PC-3 (cell line): ENCODE measurements at places on chromosomes 7 and 10. TPM values are rescaled to one million over a fixed set of nuclear protein-coding genes. Genes with fewer than 3 reads are reported as not detected.

GRCh38 chr7:7185371-7185989 lies 3.1 kb downstream of the C1GALT1 start:
- no peak overlapping the region for H3K4me3 ChIP-seq
- no peaks in the 10 kb centered on the region for H3K27me3 ChIP-seq
- H3K27ac ChIP-seq, result no peak overlapping the region
- no peaks in the 10 kb centered on the region for H3K36me3 ChIP-seq

DNA sequence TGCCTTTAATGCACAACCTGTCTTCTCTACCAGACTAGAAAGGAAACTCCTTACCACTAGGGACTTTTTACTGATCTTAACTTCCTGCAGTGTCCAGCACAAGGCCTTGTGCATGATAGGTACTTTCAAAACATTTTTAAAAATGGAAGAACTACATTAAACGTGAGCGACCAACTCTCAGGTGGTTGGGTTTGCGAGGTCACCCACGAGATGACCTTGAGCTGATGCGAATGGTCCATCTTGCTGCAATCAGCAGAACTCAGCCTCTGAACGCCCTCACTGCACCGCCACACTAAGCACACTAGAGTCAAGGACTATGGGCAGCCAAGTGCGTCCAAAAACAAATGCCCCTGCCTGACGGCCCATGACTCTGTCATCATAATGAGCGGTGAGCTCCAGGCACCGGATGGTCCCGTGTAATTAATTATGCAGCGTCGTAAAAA lies 34.9 kb upstream of the PTF1A start:
- no peaks in the 10 kb centered on the region; the same call in 1 of the 2 replicates for H3K36me3 ChIP-seq
- DNase-seq, result no peak
- no peak overlapping the region for H3K4me3 ChIP-seq
- H3K27ac ChIP-seq, result no peak overlapping the region

GRCh38 chr10:101485681-101486554 lies 102.1 kb downstream of the POLL start:
- no peak overlapping the region for H3K27ac ChIP-seq
- no peaks in the 10 kb centered on the region for H3K27me3 ChIP-seq
- DNase-seq, result no peak
- H3K4me3 ChIP-seq, result no peak overlapping the region
- H3K4me1 ChIP-seq, result 0 out of 2 replicates have a peak, but pooled peaks cover 4% of the 10 kb centered on the region

DNA sequence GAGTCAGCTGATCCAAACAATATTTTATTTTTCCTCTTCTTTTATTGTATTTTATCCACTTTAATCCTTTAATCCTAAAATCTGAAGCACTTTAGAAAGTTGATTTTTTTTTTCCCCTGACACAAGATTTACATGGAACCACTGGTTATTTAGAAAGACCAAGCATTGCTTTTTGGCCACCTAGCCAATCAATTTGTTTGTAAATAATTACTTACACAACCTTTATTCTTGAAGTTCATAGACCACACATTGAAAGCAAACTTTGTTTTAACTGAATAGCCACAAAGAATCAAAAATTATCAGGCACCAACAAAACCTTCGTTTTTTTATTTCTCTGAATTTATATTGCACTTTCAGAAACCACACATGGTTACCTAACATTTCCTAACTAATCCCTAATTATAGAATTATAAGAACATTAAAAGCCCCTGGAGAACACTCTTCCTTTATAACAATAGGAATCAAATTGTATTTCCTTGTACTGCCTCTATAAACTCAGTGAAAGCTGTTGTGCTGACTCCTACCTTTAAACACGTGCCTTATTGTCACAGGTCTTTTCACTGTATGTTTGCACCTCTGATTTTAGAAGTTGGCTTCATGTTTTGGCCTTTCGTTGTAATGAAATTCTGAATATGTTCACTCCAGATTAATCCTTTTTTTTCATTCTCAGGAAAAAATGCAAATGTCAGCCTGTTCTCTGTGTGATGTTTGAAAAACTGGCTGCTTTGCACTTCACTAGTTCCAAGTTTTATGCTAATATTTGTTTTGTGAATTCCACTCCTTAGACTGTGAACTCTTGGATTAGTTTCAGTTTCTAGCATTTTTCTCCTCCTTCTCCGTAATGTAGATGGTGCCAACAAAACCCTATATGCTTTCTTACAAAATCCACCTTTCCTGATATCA lies 1511.9 kb downstream of the REEP3 start:
- no peak overlapping the region for H3K4me3 ChIP-seq
- 0 out of 2 replicates have a peak, but pooled peaks cover 7% of the 10 kb centered on the region for H3K4me1 ChIP-seq
- peak; percentile 29 for DNase-seq
- H3K36me3 ChIP-seq, result no peaks in the 10 kb centered on the region

KCNH2 gene
- 0.84 and 1.6 TPM in 2 replicates for total RNA-seq

- peak; percentile 25 for DNase-seq
- H3K27me3 ChIP-seq, result no peaks in the 10 kb centered on the region
- H3K36me3 ChIP-seq, result no peaks in the 10 kb centered on the region
- H3K27ac ChIP-seq, result no peak overlapping the region
Measured at GRCh38 chr7:46695051-46695708, 774.1 kb upstream of the IGFBP3 start.

DNA sequence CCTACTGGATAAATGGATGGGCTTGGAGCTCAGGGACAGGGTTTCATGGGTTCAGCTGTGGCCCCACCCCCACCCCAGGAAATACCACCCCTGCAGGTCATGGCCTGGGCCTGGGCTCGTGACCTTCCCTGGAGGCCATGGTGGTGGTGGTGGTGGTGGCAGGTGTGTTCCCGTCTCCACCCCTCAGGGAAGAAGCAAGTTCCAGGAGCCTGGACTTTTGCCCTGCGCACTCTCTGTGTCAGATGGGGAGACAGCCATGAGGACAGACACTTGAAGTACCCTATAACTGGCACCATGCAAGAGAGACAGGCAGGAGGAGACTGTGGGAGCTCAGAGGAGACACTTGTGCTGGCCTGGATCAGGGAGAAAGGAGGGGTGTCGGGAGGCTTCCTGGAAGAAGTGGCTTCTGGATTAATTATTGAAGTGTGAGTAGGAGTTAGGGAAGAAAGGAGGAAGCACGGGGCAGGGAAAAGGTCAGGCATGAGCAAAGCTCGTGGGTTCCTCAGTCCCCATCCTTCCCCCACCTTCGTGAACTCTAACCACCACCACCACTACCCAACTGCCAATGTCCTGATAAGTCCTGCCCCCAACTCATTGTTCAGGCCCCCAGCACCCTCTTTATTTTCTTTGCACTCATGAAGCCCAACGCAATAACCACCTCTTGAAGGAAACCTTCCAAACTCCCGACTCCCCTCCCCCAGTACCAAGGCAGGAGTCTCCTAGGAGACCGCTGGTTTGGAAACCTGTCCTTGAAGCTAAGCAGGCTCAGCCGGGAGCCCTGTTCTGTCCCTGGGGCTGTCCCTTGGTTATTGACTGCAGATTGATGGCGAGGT lies 8.9 kb downstream of the SH2B2 start:
- no peaks in the 10 kb centered on the region for H3K4me1 ChIP-seq
- H3K36me3 ChIP-seq, result no peaks in the 10 kb centered on the region
- DNase-seq, result no peak

- H3K27ac ChIP-seq, result no peak overlapping the region
- H3K27me3 ChIP-seq, result no peaks in the 10 kb centered on the region
- no peak overlapping the region for H3K4me3 ChIP-seq
- peak; percentile 69 for DNase-seq
- H3K36me3 ChIP-seq, result no peaks in the 10 kb centered on the region
- peaks cover 18% of the 10 kb centered on the region for H3K4me1 ChIP-seq
Measured at GRCh38 chr10:61589547-61590243, 73.0 kb upstream of the CABCOCO1 start.

DNA sequence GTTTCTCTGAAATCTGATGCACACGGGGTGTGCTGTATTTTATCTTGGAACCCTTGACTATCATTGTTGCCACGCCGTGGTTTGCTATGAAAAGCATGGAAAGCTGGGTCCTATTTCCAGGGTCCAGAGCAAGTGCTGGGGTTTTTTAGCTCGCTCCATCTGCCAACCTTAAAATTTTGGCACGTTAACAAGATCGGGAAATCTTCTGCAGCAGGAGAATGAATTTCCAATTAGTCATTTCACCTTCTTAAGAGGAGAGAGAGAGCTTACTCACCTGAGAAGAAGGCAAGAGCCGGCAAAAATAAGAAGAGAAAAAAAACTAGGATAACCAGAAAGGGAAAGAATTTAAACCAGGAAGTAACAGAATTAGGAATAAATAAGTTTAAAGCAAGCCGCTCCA lies 223.6 kb upstream of the CELF2 start:
- H3K36me3 ChIP-seq, result no peaks in the 10 kb centered on the region
- no peaks in the 10 kb centered on the region for H3K27me3 ChIP-seq
- peak overlapping the region; percentile 35; the same call in 1 of the 2 replicates for H3K4me3 ChIP-seq
- H3K27ac ChIP-seq, result peak overlapping the region; percentile 50; the same call in 1 of the 2 replicates
- H3K4me1 ChIP-seq, result peaks cover 10% of the 10 kb centered on the region; the same call in 1 of the 2 replicates

- H3K4me3 ChIP-seq, result no peak overlapping the region
- no peak for DNase-seq
- no peak overlapping the region for H3K27ac ChIP-seq
- H3K36me3 ChIP-seq, result no peaks in the 10 kb centered on the region
- no peaks in the 10 kb centered on the region for H3K4me1 ChIP-seq
- no peaks in the 10 kb centered on the region for H3K27me3 ChIP-seq
Measured at GRCh38 chr7:144776447-144776846, 59.4 kb downstream of the TPK1 start.

GRCh38 chr10:17918187-17918903 lies 33.4 kb upstream of the SLC39A12 start:
- no peak overlapping the region for H3K4me3 ChIP-seq
- H3K4me1 ChIP-seq, result peaks cover 6% of the 10 kb centered on the region; the same call in 1 of the 2 replicates
- DNase-seq, result no peak
- H3K27ac ChIP-seq, result no peak overlapping the region
- H3K27me3 ChIP-seq, result no peaks in the 10 kb centered on the region
- no peaks in the 10 kb centered on the region for H3K36me3 ChIP-seq

- no peak for DNase-seq
- no peak overlapping the region for H3K27ac ChIP-seq
- H3K36me3 ChIP-seq, result peaks cover 40% of the 10 kb centered on the region
- H3K4me3 ChIP-seq, result no peak overlapping the region
Measured at GRCh38 chr7:155745737-155746136, 66.5 kb downstream of the SHH start.

DNA sequence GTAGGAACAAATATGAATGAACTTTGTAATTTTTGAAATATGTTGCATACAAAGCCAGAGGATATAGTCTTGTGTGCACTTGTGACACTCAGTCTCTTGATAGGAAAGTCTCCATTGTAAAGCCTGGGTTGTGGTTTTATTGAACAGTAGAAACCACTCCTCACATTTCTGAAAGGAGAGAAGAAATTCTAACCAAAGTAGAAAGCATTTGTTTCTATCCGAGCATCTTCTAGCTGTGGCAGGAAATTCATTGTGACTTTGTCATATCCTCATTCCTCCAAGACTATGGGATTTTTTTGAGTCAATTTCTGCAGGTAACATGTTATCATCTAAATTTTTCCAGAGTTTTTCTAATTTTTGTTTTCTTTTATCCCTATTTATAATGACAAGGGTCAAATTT lies 55.5 kb upstream of the NCF1 start:
- H3K4me3 ChIP-seq, result no peak overlapping the region
- peaks cover 43% of the 10 kb centered on the region for H3K36me3 ChIP-seq
- DNase-seq, result peak; percentile 18
- H3K27me3 ChIP-seq, result no peaks in the 10 kb centered on the region
- H3K27ac ChIP-seq, result no peak overlapping the region

DNA sequence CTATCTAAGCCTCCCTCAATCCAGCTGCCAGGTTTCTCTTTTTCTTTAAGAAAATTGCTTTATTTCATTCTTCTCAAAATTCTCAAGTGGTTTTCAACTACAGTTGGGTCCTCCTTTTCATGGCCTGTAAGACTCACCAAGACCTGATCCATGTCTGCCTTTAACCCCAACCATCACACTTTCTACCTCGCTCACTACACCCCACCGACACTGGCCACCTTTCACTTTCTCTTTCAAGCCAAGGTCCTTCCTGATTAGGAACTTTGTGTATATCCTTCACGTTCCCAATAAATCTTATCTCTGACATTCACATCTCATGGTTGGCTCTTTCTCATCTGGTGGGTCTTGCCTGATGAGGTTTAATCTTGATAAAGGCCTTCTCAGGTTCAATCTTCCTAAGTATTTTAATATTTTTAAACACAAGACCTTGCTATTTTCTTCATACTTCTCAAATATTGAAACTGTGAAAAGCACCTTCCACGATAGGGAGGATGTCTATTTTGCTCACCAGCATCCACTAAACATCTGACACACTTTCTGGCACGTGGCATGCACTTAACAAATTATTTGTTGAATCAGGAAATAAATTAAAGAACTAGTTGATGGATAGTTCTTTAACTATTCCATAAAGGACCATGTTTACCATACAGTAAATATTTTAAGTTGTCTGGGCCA lies 624.8 kb downstream of the GRID1 start:
- no peak overlapping the region for H3K27ac ChIP-seq
- no peaks in the 10 kb centered on the region for H3K36me3 ChIP-seq
- no peaks in the 10 kb centered on the region for H3K27me3 ChIP-seq
- no peak overlapping the region for H3K4me3 ChIP-seq
- H3K4me1 ChIP-seq, result no peaks in the 10 kb centered on the region

GRCh38 chr7:2048531-2048930 lies 184.2 kb downstream of the MAD1L1 start:
- no peak overlapping the region for H3K4me3 ChIP-seq
- H3K4me1 ChIP-seq, result no peaks in the 10 kb centered on the region
- H3K36me3 ChIP-seq, result no peaks in the 10 kb centered on the region
- no peak for DNase-seq
- H3K27me3 ChIP-seq, result no peaks in the 10 kb centered on the region
- no peak overlapping the region for H3K27ac ChIP-seq

DNA sequence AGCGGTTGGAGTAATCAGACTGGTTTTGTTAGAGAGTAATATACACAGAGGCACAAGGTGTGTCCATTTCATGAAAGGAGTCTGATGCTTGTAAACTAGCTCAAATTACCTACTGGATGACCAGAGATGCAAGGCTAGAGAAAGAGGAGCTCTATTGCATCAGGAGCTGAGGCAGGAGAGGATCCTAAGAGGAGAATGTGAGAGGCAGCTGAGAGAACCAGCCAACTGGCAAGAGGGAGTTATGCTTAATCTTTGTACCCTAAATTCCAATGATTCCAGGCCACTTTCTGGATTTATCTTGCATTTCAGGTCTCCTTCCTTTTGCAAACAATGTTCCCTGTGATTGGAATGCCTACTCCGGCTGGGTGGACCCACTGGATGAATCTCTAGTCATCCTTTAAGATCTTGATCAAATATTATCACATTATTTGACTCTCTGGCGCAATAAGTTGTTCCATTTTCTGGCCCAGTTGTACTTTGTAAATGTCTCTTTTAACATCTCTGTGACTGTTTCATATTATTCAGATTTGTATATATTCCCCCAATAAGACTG lies 57.5 kb upstream of the PTPN12 start:
- peaks cover 31% of the 10 kb centered on the region for H3K4me1 ChIP-seq
- no peaks in the 10 kb centered on the region for H3K36me3 ChIP-seq
- no peak overlapping the region for H3K4me3 ChIP-seq
- DNase-seq, result peak; percentile 76

HOGA1 gene
- total RNA-seq, result 0.15 TPM in 1 of 2 replicates, not detected in the other

DNA sequence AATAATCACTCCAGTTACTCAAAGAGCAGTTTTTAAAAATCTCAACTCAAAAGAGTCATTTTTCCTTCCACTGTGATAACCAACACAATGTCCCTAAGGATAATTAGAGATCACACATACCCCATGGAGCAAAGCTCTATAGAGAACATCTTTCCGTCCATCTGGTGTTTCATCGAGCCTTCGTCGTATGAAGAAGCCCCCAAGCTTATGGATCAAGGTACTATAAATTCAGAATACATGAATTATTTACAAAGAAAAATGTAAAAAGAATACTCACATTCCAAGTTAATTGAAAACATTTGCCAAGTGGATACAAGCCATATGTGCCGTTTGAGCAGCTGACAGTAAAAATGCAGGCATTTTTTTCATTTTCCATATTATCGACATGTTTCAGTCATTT lies 14.8 kb downstream of the GPAM start:
- H3K36me3 ChIP-seq, result peaks cover 9% of the 10 kb centered on the region; the same call in 1 of the 2 replicates
- H3K4me3 ChIP-seq, result no peak overlapping the region
- DNase-seq, result no peak
- no peak overlapping the region for H3K27ac ChIP-seq
- H3K27me3 ChIP-seq, result no peaks in the 10 kb centered on the region

TWIST1 gene
- 15.7 and 22.3 TPM in 2 replicates for total RNA-seq

FKBP6 gene
- not detected in 2 replicates for total RNA-seq

AKR1C3 gene
- total RNA-seq, result 15.8 and 24.0 TPM in 2 replicates
